Colonic mucosa (tissue), 4 donors: ENCODE measurements at places on chromosomes 4 and X. TPM values are rescaled to one million over a fixed set of nuclear protein-coding genes. Genes with fewer than 3 reads are reported as not detected.

- no peaks in the 10 kb centered on the region for H3K27me3 ChIP-seq
- no peak overlapping the region for H3K4me3 ChIP-seq
- H3K27ac ChIP-seq, result no peak overlapping the region
- H3K36me3 ChIP-seq, result no peaks in the 10 kb centered on the region
- H3K4me1 ChIP-seq, result no peaks in the 10 kb centered on the region
These were observed 6.4 kb upstream of the ZNF674 start for GRCh38 chrX:46551494-46552128.

Gene SYNPO2
- 266 TPM for total RNA-seq

- no peaks in the 10 kb centered on the region for H3K36me3 ChIP-seq
- no peak overlapping the region for H3K4me3 ChIP-seq
- no peak overlapping the region for H3K27ac ChIP-seq
- H3K4me1 ChIP-seq, result no peaks in the 10 kb centered on the region
- peaks cover 31% of the 10 kb centered on the region for H3K27me3 ChIP-seq
These were observed 3.1 kb upstream of the PCDH10 start for GRCh38 chr4:133145758-133146573.

DNA sequence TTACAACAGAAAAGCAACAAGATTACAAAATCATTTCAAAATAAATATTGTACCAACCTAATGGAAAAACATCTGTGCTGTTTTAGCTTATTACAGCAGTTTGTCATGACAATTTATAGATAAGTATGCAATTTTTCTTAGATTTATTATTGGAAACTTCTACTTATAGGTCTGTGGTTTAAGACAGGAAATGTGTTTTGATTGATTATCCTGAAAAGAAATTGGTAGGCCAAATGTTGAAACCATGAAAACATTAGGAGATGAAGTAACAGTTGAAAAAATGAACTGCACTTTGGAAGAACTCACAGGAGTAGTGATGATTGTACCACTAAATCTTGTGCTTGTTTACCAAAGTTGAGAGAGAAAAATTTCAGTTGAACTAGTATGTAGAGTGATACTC, 162.2 kb upstream of the GIMD1 start:
- DNase-seq, result no peak
- no peak overlapping the region for H3K27ac ChIP-seq
- H3K27me3 ChIP-seq, result no peaks in the 10 kb centered on the region
- H3K4me1 ChIP-seq, result no peaks in the 10 kb centered on the region

DNA sequence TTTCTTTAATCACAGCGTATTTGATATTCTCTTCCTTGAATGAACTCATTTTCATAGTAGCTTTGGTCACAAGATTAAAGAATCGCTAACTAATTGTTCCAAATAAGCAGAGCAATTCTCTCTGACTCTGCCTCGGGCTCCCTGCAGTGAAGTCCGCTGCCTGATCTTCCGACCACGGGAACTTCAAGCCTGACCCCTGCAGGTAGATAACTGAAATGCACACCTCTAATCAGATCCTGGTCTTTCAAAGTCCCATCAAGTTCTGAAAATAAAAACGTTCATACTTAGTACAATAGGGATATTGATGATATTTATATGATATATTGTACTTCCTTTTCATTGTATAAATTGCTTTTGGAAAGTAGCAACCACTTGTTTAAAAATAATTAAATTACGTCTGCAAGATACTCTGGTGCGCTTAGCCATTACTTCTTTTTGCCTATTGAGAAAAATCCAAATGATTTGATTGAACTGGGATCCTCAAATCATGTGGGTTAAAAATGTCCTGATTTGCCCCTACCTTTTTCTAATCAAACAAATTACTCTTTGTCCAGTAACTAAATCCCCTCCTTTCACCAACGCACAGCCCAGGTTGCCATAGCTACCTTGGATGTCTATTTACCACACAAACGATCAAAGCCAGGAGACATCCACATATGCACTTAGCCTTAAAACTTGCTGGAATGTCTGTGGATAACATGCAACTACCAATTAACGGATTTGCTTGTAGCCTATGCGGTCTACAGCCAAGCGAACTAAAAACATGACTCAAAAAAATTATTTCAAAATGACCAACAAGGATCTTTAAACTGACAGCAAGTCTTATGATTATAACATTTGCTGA, 4.2 kb downstream of the MID1 start:
- no peaks in the 10 kb centered on the region for H3K27me3 ChIP-seq
- no peaks in the 10 kb centered on the region for H3K4me1 ChIP-seq
- no peak overlapping the region for H3K4me3 ChIP-seq
- no peak overlapping the region for H3K27ac ChIP-seq

GRCh38 chr4:52588097-52588496, 71.0 kb downstream of the USP46 start:
- H3K36me3 ChIP-seq, result no peaks in the 10 kb centered on the region
- no peaks in the 10 kb centered on the region for H3K4me1 ChIP-seq
- no peaks in the 10 kb centered on the region for H3K27me3 ChIP-seq
